Heart left ventricle (tissue), 16 donors: ENCODE measurements at places on chromosomes 16 and 17. TPM values are rescaled to one million over a fixed set of nuclear protein-coding genes. Genes with fewer than 3 reads are reported as not detected.

The HSPB9 gene
- not detected for total RNA-seq

The SLC35B1 gene
- total RNA-seq: 63.0 TPM

The BCO1 gene
- 0.75 TPM for total RNA-seq

The PIPOX gene
- total RNA-seq: 1.0 TPM

The SGSM2 gene
- 22.3 TPM for total RNA-seq

The CHD3 gene
- 8.7 TPM for total RNA-seq

The MYLK3 gene
- 169 TPM for total RNA-seq

The HBQ1 gene
- total RNA-seq: not detected

The SHISA6 gene
- 0.23 TPM for total RNA-seq

The LRRC75A gene
- total RNA-seq: 1.4 TPM

The CA5A gene
- total RNA-seq: not detected

The NXN gene
- 13.0 TPM for total RNA-seq

The FN3KRP gene
- 20.3 TPM for total RNA-seq

The SLC9A5 gene
- 0.91 TPM for total RNA-seq

The AXIN2 gene
- 12.9 TPM for total RNA-seq

The SOX8 gene
- total RNA-seq: 0.81 TPM

The CDH5 gene
- 58.2 TPM for total RNA-seq

The TAF1C gene
- total RNA-seq: 16.3 TPM

The FBRS gene
- total RNA-seq: 32.2 TPM

The SPSB3 gene
- total RNA-seq: 30.3 TPM

The NLRC3 gene
- 0.61 TPM for total RNA-seq

The SLC6A2 gene
- total RNA-seq: not detected

The SLC2A4 gene
- total RNA-seq: 176 TPM

The UTS2R gene
- 6.5 TPM for total RNA-seq

The CBFB gene
- 53.6 TPM for total RNA-seq

The NPIPA3 gene
- total RNA-seq: 0.47 TPM

The TMEM235 gene
- total RNA-seq: not detected

The CLEC19A gene
- total RNA-seq: not detected

The RASD1 gene
- 19.7 TPM for total RNA-seq

The PRDM7 gene
- not detected for total RNA-seq

The PYDC1 gene
- not detected for total RNA-seq

The HAS3 gene
- 0.56 TPM for total RNA-seq

The SPATA22 gene
- not detected for total RNA-seq

The ATP1B2 gene
- total RNA-seq: 3.4 TPM

The ABCC11 gene
- not detected for total RNA-seq

The FAM83G gene
- total RNA-seq: 1.3 TPM

The ANKRD40CL gene
- total RNA-seq: not detected

The CCP110 gene
- 13.5 TPM for total RNA-seq

The CCDC40 gene
- total RNA-seq: 5.4 TPM

The SLC5A2 gene
- not detected for total RNA-seq

The SF3B3 gene
- total RNA-seq: 131 TPM

The CPPED1 gene
- total RNA-seq: 12.6 TPM

The SLC12A3 gene
- not detected for total RNA-seq

The KRT15 gene
- total RNA-seq: not detected

The DNAH17 gene
- not detected for total RNA-seq

The PARD6A gene
- 4.6 TPM for total RNA-seq

The SMG1 gene
- total RNA-seq: 56.8 TPM

The TNRC6C gene
- 24.7 TPM for total RNA-seq

The PRR35 gene
- total RNA-seq: not detected

The PLA2G10 gene
- not detected for total RNA-seq

The SP2 gene
- 16.7 TPM for total RNA-seq

The CHD9NB gene
- total RNA-seq: not detected

The CD7 gene
- 0.31 TPM for total RNA-seq

The MSLN gene
- not detected for total RNA-seq

The SLC25A19 gene
- total RNA-seq: 13.9 TPM
